CD8-positive, alpha-beta T cell (primary cell): ENCODE measurements at places on chromosomes 5 and 9. TPM values are rescaled to one million over a fixed set of nuclear protein-coding genes. Genes with fewer than 3 reads are reported as not detected.
A peak's percentile ranks its signal among the peaks of the same experiment; 100 is the strongest.

DNA sequence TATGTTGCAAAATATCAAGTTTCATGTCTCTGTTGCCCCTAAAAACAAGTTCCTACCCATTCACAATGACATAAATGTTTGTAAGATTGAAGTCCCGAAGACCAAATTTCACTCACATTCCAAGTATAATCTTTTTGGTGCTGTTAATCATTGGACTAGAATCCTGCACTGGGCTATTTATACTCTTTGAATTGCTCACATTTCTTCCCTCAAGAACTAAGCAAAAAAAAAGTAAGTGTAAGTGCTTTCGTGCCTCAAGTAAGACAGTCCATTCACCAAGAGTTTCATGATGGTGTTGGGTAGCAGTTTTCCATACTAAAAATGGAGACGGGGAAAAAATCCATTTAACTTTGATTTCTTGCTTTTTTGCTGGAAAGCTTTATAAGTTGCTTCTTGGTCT lies 242.3 kb downstream of the EBF1 start:
- DNase-seq = no peak

DNA sequence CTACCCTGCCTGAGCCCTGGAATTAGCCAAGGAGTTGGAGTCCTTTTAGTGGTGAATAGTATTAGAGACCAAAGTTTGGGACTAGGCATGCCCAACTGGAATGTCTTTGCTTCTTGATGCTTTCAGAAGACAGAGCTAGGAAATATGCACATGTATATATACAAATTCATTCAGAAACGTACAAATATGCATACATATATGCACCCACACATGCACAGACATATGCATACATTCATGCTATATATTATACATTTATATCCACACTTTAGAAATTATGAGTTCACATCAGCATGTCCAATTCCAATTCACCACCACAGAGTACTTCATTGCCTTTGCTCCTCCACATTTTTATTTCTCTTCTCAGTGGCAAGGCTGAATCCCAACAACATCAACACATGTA lies 398.3 kb upstream of the MPDZ start:
- DNase-seq = no peak

DNA sequence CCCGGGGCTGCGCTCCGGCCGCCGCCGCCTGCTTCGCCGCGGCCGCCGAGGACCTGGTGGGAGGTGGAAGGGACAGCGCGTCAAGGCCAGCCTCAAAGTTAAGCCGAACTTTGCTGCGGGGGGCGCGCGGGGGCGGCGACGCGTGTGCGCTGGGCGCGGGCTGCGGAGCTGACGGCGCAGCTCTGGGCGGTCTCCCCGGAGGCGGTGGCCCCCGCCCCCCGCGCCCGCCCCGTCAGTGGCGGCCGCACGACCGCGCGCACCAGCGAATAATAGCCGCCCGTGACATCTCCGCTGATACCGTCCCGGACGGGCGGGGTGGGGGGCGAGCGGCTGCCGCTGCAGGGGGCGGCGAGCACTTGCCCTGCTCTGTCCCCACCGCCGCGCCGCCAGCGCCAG lies 579 bp upstream of the FAM78A start:
- peak; percentile 42 for DNase-seq

DNA sequence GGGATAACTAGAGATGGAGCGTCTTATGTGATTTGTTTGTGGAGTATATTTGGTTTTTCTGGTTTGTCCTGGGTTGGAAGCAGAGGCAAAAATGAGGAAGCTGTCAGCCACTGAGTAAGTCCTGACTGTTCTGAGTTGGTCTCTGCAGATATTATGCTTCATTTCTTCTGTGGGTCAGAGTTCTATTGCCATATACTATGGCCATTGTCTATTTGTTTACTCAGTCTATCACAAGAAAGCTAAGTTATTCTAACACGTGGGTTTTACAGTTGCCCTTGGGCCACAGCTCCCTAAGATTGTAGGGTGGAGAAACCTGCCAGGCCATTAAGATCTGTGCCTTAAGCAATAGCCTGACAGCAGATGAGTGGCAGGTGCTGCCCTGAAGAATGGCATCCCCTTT lies 3.0 kb upstream of the CTSV start:
- no peak for DNase-seq

DNA sequence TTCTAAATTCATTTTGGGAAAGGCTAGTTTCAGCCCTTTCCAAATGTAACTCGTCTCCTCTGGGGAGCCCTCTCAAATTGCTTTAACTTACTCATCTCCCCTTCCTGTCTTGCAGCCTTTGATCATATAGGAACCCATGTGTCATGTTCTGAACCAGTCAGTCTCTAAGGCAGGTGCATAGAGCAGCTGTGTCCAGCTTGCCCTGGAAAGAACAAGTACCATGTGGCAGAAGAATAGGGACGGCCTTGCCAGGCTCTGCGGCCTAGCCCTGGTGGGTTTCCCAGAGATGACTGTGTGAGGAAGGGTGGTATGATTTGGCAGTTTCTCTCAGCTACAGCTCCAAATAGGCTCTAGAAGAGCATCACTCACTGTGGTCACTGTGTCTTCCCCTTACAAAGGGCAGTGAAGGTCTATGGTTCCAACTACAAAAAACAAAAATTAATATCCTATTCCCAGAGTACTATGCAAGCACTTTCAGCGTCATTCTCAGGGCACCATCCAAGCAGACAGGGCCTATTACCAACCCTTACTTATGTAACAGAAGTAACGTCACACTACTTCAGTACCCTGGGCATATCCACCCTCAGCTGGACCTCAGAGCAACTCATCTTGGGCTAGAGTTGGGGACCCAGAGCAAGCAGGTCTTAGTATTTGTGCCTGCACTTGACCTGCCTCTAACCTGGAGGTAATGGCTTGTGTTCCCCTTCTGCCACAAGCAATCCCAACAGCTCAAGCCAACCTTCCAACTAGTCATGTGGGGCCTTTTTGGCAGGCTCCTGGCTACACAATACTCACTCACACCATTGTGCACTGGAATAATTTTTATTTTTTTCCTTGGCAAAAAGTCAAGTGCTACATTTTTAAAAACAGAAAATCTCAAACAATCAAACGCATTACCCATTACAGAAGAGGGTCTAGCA lies 37.2 kb upstream of the UBAP2 start:
- DNase-seq = no peak

- no peak for DNase-seq
Measured at GRCh38 chr5:53180991-53181390, 71.4 kb upstream of the MOCS2 start.

GRCh38 chr5:59184769-59185168 lies 601.9 kb downstream of the RAB3C start:
- no peak for DNase-seq

GRCh38 chr9:78775211-78775610 lies 478.3 kb downstream of the PSAT1 start:
- DNase-seq = no peak

GRCh38 chr9:37200433-37201005 lies 80.1 kb downstream of the ZCCHC7 start:
- DNase-seq = no peak

DNA sequence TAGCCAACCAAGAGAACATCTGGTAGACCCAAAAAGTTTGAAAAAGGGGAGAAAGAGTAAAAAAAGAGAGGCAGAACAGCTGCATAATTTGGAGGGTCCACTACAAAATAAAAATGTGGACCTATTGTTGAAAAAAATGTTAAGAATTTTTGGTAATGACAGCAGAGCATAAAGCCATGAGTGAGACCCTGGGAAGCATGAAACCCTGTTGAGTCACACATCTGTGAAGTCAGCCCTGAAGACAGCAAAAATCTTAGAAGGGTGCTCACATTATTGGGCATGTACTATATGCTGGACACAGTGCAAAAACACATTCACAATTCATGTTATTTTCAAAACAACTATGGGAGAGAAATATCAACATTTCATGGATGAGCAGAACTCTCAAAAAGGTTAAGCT lies 56.4 kb upstream of the LIFR start:
- no peak for DNase-seq

DNA sequence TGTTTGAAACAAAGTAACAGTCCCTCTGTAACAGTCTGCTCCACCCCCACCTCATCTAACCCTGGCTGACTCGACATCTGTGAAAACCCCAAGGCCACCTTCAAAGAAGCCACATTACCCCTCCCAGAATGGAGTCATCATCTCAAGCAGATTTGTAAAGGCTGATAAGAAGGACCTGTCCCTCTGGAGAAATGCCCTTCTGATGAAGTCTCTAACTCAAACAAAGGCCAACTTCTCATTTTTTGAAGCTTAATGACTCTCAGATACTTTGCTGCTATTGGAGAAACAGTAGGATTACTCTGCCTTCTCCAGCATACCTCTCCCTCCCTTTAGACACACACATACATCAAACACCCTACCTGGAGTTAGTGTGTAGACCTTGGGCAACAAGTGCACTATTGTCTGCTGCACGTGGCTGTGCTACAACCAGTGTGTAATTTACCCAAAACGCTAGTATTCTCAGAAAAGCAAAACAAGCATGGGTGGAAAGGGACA lies 5.3 kb upstream of the SUSD1 start:
- DNase-seq = peak; percentile 80

GRCh38 chr5:136073714-136074529 lies 45.1 kb downstream of the TGFBI start:
- DNase-seq = no peak

Gene PTGES
- not detected for total RNA-seq
